Frontal cortex (tissue), 4 donors: ENCODE measurements at places on chromosomes 12 and 14.

- no peak for DNase-seq
Measured at GRCh38 chr12:115672506-115673080, 604.9 kb downstream of the MED13L start.

GRCh38 chr12:98182821-98183220 lies 332.6 kb upstream of the TMPO start:
- no peak for DNase-seq

DNA sequence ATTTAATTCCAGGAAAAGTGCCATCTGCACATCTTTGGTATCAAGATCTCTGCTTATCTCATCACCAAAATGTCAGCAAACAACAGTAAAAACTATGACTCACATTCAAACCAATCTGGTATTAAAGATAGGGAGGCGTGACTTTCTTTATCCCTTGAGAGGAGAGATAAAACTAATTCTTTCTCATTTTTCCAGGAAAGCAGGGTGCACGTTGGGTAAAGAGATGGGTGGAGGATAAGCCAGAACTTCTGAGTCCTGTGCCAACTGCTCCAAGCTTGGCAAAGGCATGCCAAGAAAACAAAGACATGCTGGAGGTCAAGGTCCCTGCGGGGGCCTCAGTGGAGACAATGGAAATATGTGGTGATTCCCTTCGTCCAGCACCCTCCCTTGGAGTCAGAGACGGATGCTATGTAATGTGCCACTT lies 225.8 kb upstream of the PLXNC1 start:
- no peak for DNase-seq

GRCh38 chr12:57548488-57548887 lies 1.4 kb upstream of the KIF5A start:
- DNase-seq, result no peak
